Cardiac muscle cell (in vitro differentiated cells and primary cell): ENCODE measurements at places on chromosomes 5 and 9. TPM values are rescaled to one million over a fixed set of nuclear protein-coding genes. Genes with fewer than 3 reads are reported as not detected.
A peak's percentile ranks its signal among the peaks of the same experiment; 100 is the strongest.

DNA sequence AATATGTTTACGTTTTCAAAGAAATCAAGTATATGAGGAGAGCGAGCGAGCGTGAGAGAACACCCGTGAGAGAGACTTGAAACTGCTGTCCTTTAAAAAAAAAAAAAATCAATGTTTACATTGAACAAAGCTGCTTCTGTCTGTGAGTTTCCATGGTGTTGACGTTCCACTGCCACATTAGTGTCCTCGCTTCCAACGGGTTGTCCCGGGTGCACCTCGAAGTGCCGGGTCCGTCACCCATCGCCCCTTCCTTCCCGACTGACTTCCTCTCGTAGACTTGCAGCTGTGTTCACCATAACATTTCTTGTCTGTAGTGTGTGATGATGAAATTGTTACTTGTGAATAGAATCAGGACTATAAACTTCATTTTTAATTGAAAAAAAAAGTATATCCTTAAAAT is 97.0 kb downstream of the PDE6A start:
- H3K27me3 ChIP-seq: no peaks in the 10 kb centered on the region
- H3K27ac ChIP-seq: no peak overlapping the region
- no peak overlapping the region for H3K4me3 ChIP-seq
- no peak for DNase-seq
- H3K4me1 ChIP-seq: no peaks in the 10 kb centered on the region

Gene CFAP77
- 0.46 and 1.2 TPM in 2 replicates for polyA plus RNA-seq

DNA sequence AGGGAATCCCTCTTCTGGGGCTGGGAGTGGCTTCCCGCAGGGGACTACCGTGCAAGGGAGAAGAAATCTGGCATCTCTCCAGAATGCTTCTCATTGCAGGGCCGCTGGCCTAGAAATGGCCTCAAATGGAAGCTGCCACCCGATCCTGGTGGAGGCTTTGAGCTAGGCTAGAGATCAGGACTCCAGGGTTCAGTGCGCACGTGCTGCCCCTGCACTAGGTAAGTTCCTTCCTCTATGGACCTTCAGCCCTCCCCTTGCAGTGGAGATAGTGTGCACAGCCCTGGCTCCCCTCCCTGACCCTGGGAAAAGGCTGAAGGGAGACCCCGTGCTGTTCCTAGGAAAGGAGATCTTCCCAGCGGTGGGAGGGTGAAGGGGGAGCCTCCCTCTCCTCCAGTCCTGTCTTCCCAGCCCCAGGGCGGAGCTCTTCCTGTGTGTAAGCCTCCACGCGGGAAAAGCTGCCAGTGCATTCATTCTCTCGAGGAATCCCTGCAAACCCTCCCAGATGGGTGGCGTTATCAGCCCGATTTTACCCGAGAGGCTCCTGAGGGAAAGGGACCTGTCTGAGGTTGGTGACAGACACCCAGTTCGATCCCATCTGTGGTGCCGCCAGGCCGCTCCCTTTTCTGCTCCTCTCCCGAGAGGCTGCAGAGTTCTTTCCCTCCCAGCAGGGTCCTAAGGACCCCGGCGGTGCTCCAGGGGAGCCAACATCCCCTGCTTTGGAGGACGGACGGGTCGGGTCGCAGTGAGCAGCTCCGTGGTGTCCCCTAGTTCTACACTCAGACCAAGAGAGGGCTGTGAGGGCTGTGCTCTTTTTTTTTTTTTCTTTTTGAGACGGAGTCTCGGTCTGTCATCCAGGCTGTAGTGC is 1.4 kb upstream of the CERCAM start:
- no peak overlapping the region for H3K4me3 ChIP-seq
- no peaks in the 10 kb centered on the region for H3K36me3 ChIP-seq
- peaks cover 11% of the 10 kb centered on the region for H3K27me3 ChIP-seq
- DNase-seq: peak; percentile 63

Gene ZSWIM6
- 3.4 and 8.3 TPM in 2 replicates for polyA plus RNA-seq
